ENCODE measurements at places on chromosomes 11 and 22.

- DNase-seq = no peak
These were observed 488 bp upstream of the SELENOM start for GRCh38 chr22:31107894-31108218.

DNA sequence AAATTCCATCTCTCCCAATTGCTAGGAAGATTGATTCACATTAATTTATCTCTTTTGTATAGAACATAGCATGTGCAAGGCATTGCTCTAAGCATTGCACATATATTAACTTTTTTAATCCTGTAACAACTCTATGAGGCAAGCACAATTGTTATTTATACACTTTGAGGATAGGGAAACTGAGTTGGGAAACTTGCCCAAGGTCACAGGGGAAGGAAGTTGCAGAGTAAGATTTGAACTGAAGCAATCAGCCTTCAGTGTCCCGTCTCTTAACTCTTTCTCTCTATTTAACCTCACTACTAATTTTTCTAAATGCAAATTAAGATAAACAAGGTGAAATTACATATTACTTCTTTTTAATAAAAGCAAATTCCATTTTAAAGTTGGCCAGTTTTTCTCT lies 22.2 kb downstream of the OR56B4 start:
- no peak for DNase-seq

DNA sequence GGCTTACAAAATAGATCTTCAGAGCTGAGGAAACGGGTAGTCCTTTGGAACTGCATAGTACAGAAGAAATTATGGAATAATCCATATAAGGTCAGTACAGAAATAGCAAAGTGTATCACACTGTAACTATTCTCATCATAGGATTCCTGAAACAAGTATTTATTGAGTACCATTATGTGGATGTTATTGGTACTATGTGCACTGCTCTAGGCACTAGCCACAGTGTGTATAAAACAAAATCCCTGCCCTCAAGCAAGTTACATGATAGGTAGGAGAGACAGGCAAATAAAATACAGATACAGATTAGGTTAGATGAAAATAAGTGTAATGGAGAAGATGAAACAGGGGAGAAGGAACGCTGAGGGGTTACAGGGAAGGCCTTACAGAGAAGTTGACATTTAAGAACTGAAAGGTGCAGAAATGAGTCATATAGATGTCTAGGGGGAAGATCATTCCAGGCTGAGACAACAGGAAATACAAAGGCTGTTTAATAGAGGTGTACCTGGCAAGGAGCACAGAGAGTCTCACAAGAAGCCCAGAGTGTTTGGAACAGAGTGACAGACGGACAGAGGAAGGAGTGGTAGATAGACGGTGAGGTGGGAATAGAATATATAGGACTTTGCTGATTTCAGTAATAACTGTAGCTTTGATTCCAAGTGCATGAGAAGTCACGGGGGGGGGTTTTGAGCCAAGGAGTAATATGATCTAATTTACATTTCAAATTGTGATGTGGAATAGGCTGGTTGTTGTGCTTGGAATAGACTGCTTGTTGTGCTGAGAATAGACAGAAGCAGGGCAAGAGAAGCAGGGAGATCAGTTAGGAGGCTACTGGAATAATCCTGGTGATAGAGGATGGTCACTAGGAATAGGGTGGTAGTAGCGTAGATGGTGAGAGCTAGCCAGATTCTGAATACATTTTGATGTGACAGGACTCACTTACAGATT lies 13.7 kb downstream of the RNF141 start:
- DNase-seq = no peak

DNA sequence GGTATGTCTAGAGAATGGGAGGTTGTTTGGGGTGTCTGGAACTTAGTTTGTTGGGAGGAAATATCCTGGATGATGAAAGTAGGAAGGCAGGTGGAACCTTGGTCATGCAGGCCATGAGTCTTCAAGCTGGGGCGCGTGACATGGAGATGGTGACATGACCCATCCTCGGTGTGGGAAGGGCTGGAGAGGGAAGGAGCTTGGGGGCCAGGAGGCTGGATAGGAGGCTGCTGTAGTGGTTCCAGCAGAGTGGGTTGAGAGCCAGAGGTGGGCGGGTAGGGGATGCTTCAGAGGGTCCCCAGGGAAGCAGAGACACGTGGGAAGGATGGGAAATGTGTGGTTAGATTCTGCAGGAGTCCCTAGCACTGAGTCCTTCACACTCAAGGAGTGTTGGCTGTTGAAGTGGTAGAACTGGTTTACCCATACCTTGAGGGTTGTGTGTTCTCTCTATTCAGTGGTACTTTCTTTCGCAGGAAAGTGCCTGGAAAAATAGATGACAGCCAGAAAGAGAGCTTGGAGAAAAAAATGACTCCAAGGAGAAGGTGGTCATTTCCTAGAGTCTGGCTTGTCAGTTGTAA lies 56.8 kb downstream of the LDLRAD3 start:
- DNase-seq = no peak

GRCh38 chr11:78420255-78420764 lies 2.7 kb upstream of the GAB2 start:
- no peak for DNase-seq

GRCh38 chr22:30889268-30889995 lies 79.1 kb downstream of the MORC2 start:
- DNase-seq = no peak

DNA sequence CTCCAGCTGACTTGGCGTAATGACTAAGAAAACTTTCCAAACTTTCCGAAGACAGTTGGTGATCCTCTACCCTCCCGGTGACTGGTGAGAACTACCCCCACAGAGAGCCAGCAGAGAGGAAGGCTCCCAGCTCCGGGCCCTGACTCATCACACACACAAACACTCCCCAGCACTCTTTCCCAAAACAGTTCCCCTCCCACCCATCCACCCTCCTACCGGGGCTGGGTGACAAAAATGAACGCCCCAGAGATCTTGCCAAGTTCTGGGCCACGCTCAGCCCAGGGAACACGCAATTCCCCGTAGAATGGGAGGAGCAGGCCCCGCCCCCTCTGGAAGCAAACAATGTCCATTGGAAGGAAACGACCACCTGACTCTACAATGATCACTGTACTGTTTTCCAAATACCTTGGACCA lies 21.3 kb upstream of the JAM3 start:
- DNase-seq = no peak

- no peak for DNase-seq
These were observed 92.7 kb downstream of the FDX1 start for GRCh38 chr11:110522471-110522870.

DNA sequence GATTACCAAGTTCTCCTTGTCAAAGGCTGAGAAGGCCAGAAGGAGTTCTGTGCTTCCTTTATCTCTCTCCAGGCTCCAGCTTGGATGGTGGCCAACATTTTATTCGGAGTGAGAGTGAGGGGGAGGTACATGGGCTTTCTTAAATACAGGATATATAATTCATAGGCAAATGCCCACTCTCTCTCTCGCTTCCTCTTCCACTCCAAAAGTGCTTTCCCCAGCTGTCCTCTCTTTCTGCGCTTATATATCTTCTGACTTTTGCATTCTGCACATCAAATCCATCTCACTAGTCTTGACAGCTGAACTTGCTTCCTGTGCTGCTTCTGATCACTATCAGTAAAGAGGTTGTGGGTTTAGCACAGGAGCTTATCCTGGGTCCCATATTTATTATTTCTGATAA lies 125.4 kb upstream of the ARHGAP20 start:
- DNase-seq = no peak

DNA sequence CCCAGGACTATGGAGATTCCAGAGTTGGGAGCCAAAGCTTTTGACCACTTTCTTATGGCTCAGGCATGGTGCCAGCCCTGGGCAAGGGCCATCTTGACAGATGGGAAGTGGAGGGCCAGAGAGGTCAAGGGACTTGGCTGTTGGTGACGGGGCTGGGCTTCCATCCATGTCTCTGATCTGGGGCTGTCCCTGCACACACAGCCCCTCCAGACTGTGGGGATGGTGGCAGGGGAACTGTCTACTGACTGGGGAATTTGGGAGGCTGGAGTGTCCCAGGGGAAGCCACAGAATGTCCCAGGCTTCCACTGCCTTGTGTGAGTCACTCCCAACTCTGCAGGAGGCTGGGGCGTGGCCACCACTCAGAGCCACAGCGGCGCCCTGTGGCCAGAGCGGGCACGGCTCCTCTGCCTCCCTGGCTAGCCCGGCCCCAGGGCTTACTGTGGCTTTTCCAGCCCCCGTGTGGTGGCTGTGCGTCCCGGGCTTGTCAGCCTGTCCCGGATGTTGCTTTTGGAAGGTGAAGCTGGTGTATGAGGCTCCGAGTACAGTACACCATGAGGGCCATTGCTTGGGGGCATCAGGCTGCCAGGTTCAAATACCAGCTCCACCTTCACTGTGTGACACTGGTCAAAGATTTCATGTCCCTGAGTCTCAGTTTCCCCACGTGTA lies 19.6 kb downstream of the C22orf23 start:
- peak; percentile 55 for DNase-seq

DNA sequence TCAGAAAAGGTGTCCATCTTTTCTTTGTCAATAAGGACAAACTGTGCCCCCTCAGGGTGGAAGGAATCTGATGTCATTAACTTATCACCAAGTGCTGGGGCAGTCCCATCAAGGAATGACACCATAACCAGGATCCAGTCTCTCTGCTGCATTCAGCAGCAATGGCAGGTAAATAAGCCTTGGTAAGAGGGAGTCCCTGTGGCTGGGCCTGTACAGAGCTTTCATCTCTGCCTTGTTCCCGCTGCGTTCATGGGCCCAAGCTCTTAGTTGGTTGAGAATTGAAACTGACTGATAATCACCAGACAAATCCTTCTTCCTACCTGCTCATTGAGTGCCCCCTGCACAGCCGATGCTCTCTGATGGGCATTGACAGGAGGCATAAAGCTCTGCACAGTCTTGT lies 22.7 kb downstream of the EIF3F start:
- no peak for DNase-seq

GRCh38 chr22:24146194-24146616 lies 35.1 kb upstream of the SUSD2 start:
- no peak for DNase-seq
